ENCODE measurements at places on chromosomes 5 and 9.

- DNase-seq, result no peak
Observed at GRCh38 chr5:134129411-134130238, 15.1 kb downstream of the TCF7 start.

GRCh38 chr5:171168171-171168570 is 140.9 kb upstream of the TLX3 start:
- DNase-seq, result no peak

DNA sequence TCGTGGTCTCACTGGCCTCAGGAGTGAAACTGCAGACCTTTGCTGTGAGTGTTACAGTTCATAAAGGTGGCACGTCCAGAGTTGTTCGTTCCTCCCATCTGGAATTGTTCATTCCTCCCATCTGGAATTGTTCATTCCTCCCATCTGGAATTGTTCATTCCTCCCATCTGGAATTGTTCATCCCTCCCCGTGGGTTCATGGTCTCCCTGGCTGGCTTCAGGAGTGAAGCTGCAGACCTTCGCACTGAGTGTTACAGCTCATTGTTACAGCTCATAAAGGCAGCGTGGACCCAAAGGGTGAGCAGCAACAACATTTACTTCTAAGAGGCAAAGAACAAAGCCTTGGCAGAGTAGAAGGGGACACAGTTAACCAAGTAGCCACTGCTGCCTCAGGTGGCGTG is 69.1 kb downstream of the GCNT1 start:
- no peak for DNase-seq

DNA sequence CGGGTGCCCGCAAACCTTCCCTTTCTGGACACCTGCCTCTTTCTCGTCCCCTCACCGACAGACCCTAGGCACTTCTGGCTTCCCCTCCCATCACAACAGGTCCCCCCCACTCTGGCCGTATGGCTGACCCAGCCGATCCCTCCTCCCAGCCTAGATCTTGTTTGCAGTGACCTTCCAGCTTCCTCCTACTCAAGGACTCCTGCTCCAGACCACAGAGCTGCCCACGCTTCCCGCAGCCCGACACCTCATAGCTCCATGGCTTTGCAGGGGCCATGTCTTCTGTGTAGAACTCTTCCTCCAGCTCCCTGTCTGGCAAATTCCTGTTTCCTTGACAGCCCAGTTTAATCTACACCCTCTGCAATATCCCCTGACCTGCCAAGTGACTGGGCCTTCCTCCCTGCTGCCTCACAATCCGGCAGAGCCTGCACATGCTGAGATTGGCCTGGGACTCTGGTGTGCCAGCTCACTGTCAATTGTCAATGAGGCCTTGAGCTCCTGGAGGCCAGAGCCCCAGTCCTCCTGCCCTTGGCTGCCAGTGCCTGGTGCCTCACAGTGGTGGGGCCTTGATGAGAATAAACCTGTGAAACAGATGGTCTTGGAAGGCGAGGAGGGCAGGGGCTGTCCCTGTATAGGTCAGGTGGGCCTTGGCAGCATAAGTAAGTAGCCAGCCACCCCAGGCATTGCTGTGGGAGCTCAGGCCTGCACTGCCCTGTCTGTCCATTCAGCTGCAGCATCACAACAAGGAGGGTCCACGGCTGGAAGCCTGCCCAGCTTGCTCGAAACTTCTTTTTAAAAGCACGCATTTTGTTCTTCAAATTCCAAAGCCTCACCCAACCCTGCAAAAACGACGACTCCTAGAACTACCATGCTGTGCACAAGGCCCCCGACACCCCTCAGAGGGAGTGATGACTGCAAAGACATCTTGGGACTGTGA is 50.5 kb downstream of the GADD45G start:
- DNase-seq, result no peak

- peak; percentile 9 for DNase-seq
Observed at GRCh38 chr9:74951725-74952151, 974 bp downstream of the C9orf40 start.
